ENCODE measurements at places on chromosomes 5 and 9. TPM values are rescaled to one million over a fixed set of nuclear protein-coding genes. Genes with fewer than 3 reads are reported as not detected.

DNA sequence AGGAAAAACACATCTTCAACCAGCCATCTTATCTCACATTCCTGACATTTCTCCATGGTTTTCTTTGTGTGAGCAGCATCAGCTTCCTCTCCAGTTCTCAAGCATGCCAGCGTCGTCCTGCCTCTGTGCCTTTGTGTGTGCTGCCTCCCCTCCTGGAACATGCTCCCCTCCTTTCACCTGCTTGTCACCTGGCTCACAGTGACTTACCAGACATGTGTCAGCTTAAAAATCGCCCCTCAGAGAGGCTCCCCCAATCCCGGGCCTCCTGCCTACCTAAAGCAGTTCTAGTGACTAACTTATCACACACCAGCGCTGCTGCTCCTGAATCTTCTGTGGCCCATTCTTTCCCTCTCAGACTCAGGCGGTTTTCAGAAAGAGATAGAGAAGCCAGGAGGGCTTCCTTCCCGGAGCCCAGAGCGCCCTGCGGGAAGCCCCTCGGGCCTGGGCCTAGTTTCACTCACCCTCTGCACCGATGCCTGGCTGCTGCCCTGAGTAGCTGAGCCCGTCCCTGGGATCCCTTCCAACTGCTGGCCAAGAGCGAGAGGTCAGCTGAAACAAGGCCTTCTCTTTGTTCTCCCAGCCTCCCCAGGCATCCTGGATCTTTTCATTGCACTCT, 51.1 kb upstream of the MVB12B start:
- peak; percentile 5 for DNase-seq

DNA sequence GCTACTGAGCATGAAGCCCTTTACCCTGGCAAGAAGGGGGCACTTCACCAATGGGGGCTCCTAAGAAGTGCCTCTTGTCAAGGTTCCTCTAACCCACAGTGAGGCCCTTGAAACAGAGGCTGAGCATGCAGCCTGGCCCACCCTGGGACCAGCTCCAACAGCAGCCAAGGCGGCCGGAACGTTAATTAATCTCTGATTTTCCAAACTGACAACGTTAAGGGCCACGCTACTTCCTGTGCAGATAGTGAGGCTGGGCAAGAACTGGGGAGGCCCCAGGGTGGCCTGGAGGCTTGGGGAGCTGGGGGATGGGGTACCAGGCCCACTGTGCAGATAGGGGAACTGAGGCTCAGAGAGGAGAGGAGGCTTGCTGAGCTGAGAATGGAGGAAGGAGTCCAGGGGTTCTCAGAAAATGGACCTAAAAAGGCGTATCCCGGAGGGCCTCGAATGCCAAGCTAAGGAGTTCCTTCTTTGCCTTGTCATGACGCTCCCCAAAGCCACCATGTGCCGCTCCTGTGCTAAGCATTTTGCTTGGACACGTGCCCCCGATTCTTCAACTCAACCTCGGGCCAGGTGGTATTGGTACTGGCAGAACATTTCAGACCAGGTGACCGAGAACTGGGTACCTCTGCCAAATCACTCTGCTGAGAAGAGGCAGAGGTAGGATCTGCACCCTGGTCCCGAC, 72.0 kb upstream of the STXBP1 start:
- DNase-seq, result no peak

GRCh38 chr9:105447814-105448812, at the start of gene FSD1L:
TSS of gene FSD1L (plus strand) at chr9:105448034. CDS start at chr9:105448221, 187 bp downstream.
- peak; percentile 90 for DNase-seq

- no peak for DNase-seq
Observed at GRCh38 chr9:110687497-110687896, 18.9 kb downstream of the MUSK start.

DNA sequence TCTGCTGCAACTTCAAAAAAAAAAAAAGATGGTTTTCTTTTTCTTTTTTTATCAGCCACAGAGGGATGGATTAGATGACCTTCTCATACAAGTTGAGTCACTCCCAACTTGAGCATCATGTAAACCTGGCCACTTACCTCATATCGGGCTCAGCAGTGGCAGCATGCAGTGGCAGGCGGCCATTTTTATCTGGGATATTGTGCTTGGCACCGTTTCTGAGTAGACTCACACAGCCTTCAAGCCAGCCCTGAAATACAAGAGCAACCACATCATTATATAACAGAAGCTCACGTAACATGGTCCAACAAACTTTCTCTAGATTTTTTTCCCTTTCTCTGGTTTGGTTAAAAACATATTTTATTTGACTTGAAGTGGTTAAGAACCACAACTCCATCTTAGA, 62.6 kb downstream of the ANKRD55 start:
- DNase-seq, result peak; percentile 87

DNA sequence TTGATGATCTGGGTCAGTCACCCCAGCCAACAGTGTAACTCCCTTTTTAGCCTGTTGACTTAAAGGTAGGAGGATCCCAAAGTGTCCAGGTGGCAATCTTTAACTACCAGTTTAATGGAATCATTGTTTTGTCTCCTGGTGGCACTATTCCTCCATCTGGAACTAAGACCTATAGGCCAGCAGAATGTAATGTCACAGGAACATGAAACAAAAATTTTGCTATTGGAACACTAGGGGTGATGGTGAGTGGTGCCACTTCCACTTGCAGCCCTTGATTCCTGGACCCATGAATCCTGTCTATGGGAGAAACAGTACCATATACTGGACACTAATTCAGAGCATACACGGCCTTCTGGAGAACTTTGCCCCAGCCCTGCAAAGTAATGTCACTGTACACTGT, 219.5 kb upstream of the RASA1 start:
- DNase-seq, result no peak

- no peak for DNase-seq
Observed at GRCh38 chr9:93579711-93580516, 3.5 kb downstream of the PHF2 start.

GRCh38 chr5:121899346-121899745, 47.7 kb downstream of the FTMT start:
- no peak for DNase-seq

- peak; percentile 10 for DNase-seq
Observed at GRCh38 chr9:34046784-34047379, 1.8 kb downstream of the UBAP2 start.

GRCh38 chr5:126647071-126647470, 46.3 kb downstream of the PHAX start:
- no peak for DNase-seq

DNA sequence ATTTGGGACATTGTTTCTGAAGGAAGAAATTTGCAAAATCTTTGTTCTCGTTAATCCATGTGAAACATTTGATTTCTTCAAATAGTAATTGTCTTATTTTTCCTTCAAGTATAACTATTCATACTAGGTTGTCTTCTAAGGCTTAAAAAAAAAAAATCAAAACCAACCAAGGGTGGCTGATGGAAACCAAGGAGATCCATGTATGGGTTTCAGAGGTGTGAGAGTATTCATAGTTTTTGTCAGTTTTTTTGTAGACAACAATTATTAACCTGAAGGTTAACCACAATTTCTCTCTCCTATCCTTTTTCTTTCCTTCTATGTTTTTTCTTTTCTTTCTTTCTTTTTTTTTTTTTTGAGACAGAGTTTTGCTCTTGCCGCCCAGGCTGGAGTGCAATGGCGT, 35.4 kb downstream of the KDM4C start:
- DNase-seq, result no peak

GRCh38 chr5:174300118-174300940, 254.8 kb downstream of the NSG2 start:
- no peak for DNase-seq

DNA sequence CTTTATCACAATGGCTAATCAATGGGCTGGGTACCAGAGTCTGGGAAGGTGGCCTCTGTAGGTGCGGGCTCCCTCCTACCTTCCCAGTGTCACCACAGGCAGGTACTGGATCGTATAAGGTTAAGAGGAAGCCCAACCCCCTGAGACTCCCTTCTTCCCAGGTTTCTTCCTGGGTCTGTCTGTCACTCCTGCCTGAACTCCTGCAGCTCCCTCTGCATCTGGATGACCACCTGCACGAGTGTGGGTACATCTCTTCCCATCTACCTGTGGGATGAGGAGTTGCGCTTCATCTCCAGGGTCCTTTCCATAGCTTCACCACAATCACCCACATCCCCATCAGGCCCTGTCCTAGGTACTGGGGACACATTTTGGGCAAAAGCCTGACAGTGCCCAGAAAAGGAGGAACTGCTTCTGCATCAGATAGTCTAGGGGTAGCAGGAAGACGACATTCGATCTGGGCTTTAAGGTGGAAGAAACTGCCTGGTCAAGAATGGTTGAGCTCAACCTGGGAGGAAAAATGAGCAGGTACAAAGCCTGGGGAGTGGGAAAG, 112.2 kb upstream of the ALDH1B1 start:
- no peak for DNase-seq

DNA sequence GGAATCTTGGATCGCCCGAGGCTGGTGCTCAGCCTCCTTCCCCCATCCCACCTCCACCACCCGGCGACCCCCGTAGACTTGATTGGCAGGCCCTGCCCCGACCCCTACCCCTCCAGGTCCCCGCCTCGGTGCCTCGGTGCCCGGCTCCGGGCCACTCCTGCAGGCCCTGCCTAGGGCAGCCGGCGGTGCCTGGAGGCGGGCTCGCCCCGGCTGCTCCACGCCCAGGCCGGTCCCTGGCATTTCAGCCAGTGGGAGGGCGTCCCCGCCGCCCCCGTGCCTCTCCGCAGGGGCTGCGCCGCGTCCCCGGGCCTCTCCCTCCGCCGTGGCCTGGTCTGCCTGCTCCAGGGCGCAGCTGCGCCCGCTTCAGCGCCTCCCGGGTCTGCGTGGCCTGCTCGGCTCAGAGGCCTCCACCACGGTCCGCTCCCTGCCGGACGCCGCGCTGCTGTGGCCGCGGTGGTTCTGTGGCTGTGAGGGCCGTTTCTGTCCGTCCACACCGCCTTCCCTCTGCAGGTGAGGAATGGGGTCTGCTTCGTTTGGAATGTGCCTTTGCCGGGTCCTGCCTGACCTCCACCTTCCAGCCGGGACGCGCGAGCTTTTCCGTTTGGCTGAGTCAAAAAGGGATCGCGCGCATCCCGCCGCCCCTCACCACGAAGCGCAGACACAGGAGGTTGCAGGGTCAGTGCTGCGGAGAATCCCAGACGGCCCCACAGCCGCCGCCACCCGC, 48.3 kb upstream of the IRX4 start:
- no peak for DNase-seq

- DNase-seq, result no peak
Observed at GRCh38 chr5:1413211-1413610, 32.0 kb downstream of the SLC6A3 start.

GRCh38 chr5:65825408-65826328, 100.7 kb upstream of the ERBIN start:
- no peak for DNase-seq

GRCh38 chr5:104189909-104190308, 627.3 kb upstream of the NUDT12 start:
- DNase-seq, result peak; percentile 59

DNA sequence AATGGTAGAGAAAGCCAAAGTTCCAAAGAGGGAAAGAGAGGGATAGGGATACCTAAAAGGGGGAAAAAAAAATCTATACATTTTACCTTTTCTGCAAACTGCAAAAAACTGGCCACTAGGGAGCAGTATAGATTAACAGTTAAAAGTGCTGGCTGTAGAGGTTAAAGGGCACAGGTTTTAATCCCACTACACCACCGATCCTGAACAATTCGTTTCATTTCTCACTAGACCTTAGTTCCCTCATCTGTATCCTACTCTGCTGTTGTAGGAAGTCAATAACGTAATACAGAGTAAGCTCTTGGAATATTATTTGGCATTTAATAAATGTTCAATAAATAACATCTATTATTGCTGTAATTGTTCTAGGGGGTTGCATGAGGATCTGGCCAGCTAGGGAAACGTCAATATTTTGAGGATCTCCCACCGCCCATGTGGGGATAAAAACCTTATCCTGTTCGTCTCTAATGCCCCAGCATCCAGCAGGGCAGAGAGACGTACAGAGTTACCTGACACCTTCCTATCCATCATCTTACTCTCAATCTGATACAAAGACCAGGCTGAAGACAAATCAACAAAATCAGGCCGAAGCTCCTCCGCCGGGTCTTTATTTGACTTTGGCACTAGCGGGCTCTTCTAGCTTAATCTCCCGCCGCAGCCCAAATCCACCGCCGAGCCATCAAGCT, 757 bp downstream of the CDC26 start:
- peak; percentile 64 for DNase-seq

GRCh38 chr9:14722391-14723035, at the start of gene CER1:
TSS of gene CER1 (minus strand) at chr9:14722733. CDS start at chr9:14722672, 61 bp downstream.
- DNase-seq, result no peak

GRCh38 chr9:81474792-81475191, 214.6 kb downstream of the TLE1 start:
- no peak for DNase-seq

- peak; percentile 46 for DNase-seq
Observed at GRCh38 chr5:159181152-159181551, 28.2 kb downstream of the RNF145 start.

- DNase-seq, result no peak
Observed at GRCh38 chr9:14198047-14198840, 115.7 kb downstream of the NFIB start.

DNA sequence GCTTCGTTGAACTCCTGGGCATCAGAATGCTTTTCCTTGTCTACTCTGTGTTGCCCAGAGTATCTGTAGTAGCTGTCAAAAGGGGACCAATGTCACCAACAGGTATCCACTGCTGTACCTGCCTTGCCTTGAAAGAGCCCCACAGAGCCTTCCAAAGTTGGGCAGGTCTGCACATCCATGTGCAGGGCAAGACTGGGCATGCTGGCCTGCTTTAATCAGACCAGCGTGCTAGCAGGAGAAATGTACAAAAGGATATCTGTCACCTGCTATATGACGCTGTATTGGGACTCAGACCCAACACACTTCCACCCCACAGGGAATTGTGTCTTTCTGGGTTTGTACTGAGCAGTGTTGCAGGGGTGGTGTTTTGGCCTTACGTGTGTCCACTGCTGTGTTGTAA, 11.9 kb downstream of the DELE1 start:
- no peak for DNase-seq

GRCh38 chr9:27864644-27865438, 291.6 kb upstream of the C9orf72 start:
- no peak for DNase-seq

DNA sequence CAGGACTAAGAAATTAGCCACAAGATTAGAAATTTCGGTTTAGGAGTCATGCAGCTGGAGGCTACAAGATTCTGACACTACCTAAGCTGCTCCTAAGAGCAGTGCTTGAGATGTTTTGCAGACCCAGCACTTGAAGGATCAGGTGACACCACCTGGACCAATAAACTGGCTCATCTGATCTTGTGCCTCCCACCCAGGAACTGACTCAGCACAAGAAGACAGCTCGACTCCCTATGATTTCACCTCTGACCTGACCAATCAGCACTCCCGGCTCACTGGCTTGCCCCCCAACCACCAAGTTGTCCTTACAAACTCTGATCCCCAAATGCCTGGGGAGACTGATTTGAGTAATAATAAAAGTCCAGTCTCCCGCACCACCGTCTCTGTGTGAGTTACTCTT, 170.4 kb downstream of the TTC39B start:
- no peak for DNase-seq

FOXD4L6 gene
- total RNA-seq, result not detected

ETF1 gene
- 126 TPM for total RNA-seq

DPYSL3 gene
- 50.2 TPM for total RNA-seq

GRM6 gene
- not detected for total RNA-seq

EIF4EBP3 gene
- total RNA-seq, result 0.36 TPM

SLCO4C1 gene
- not detected for total RNA-seq

NREP gene
- 234 TPM for total RNA-seq

FOXD4 gene
- not detected for total RNA-seq

ZFP2 gene
- 0.56 TPM for total RNA-seq

FRMPD1 gene
- not detected for total RNA-seq

CA9 gene
- 0.56 TPM for total RNA-seq

DOCK8 gene
- total RNA-seq, result not detected

PDZD2 gene
- not detected for total RNA-seq

LCN15 gene
- total RNA-seq, result not detected

LECT2 gene
- not detected for total RNA-seq

SIT1 gene
- total RNA-seq, result not detected
